Pancreas (tissue), 10 donors: ENCODE measurements at places on chromosomes 7 and 10.

DNA sequence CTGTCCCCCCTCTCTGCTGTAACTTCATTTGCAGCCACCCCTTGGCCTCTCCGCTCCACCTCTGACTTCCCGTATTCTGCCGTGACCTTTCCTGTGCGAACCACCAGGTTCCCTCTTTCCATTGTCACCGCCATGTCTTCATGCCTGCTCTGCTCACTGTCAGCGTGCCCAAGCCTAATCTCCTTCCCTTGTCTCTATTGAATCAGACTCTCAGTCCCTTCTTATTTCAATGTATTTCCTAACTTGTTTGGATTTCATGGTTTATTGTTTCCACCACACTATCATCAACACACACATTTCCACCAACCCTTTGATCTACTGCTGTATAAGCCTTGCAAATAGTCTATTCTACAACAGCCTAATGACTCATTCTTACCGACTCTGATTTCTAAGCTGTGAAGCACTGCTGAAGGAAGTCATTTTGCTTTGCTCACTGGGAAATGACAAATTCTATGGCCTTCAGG is 30.0 kb upstream of the INHBA start:
- no peak for DNase-seq

DNA sequence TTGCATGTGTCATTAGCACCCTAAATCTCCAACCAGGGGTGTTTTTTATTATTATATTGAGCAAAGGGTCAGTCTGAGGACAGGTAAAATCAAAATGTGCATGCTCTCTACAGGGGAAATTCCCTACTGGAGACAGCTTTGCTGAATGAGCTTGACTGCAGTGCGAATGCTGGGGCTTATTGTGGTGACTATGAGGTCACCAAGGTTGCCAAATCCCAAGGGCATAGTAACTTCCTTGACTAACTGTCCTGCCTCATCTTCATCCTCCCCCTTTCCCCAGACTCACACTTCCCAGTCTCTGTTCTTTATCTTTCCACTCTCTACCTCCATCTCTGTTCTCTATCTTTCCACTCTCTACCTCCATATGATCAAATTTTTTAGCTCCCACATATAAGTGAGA is 22.9 kb upstream of the AOC1 start:
- no peak for DNase-seq

DNA sequence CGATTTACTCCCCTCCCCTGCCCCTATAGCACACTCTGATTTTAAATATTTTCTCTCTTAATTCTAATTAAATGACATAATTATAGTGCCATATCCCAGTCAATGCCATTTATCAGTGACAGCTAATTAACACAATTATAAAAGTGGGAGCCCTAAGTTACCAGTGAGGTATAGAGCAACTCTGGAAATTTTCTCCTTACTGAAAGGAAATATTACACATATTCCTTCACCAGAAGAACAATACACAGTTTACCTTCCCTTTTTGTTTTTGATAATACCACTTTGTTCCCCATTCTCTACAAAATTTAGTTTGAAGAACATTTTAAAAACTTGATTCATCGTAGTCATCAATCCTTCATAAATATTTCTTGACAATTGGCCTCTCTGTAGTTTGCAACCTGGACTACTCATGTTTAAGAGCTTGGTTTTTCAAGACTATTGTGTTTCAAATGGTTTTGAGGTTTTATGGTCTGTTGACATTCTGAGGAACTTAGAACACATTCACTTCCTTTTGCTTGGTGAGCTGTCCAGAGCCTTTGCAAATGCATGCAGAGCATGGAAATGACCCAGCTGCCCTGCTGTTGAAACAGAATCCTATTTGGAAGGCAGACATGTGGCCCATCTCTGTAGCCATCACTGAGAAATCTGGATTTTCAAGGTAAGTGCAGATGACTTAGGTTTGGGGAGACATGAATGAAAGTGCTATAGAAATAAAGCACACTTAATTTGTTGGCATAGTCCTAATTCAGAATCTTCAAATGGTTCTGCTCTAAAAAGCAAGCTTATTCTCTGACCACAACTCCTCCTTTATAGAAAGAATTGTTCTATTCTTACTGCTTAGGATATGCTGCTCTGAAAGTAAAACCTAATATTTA is at the start of gene GPR141:
Gene GPR141, plus strand, starts transcription at position 521 of the 875 bp plus-strand sequence. CDS start 56,628 bp downstream, outside the sequence.
- peak; percentile 29 for DNase-seq

GRCh38 chr10:103910442-103911012 is 7.5 kb downstream of the STN1 start:
- no peak for DNase-seq

DNA sequence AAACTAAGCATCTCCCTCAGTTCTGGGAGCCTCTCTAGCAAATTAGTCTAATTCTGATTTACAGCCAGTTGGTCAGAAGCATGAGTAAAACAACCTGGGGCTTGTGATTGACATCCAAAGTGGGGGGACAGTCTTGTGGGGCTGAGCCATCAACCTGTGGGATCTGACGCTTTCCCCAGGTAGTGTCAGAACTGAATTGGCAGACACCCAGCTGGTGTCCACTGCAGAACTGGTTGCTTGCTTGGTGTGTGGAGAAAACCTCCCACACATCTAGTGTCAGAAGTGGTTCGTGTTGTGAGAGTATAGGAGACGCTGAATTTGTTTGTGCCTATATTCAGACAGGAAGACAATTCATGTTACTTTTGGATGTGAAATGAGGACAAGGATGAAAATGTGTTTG is 92.2 kb upstream of the PDCD4 start:
- DNase-seq, result no peak

- DNase-seq, result no peak
These were observed 94.3 kb upstream of the IL6 start for GRCh38 chr7:22632674-22633073.

GRCh38 chr7:78720066-78720465 is 733.4 kb downstream of the MAGI2 start:
- DNase-seq, result no peak

GRCh38 chr7:22823142-22823497 is 471 bp upstream of the TOMM7 start:
- no peak for DNase-seq

GRCh38 chr10:62811159-62811875 is 4.8 kb downstream of the EGR2 start:
- no peak for DNase-seq

GRCh38 chr7:88147341-88147740 is 72.5 kb downstream of the SRI start:
- no peak for DNase-seq

GRCh38 chr10:98351831-98352402 is 63.1 kb downstream of the PYROXD2 start:
- no peak for DNase-seq

- no peak for DNase-seq
These were observed 259.3 kb downstream of the SNX13 start for GRCh38 chr7:17680943-17681351.

DNA sequence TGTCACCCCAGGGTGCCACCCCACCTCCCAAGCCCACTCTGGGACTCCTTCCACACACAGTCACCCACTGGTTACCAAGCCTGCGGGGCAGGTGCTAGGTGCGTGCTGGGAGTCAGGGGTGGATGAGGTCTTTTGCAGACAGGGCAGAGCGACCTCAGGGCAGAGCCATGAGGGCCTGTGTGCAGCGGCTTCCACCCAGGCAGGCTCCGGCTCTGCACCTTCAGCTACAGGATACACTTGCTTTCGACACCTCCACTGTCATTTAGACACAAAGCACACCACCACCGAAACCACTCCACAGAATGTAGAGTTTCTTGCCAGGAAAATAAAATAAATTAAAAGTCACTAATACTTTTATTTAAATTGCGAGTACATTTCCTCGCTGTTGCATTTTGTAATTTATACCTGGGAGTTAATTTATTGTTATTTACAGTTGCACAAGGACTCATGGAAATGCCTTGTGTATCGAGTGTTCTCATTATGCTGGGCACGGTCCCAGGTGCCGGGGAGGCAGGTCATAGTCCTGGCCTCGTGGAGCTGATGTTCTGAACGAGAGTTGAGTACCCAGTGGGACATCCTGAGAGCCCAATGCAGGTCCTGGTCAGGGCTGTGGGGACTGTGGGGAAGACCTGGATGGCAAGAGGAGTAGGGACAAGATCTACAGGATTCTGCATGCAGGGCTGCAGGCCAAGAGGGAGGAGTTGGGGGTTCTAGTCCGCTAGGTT is 127.8 kb downstream of the CUX1 start:
- DNase-seq, result no peak

GRCh38 chr7:49001610-49002033 is 77.3 kb downstream of the CDC14C start:
- no peak for DNase-seq

GRCh38 chr7:45390731-45391130 is 183.4 kb upstream of the ADCY1 start:
- DNase-seq, result no peak

DNA sequence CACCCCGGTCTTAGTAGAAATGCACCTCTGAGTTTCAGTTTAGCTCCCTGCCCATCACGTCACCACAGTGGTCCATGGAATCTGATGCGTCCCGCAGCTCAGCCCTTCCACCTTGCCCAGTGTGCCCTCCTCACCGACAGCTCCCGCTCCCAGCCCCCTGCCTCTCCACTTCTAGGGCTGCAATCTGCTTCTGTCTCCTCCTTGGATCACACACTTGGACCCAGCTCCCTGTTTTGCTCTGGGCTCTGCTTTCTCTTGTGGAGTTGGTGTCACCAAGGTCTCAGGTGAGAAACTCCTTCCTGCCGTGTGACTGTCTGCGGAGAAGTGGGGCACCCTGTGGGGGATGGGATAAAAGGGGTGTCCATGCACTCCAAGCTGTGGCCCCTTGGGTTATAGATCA is 37.9 kb downstream of the GPR26 start:
- DNase-seq, result no peak

DNA sequence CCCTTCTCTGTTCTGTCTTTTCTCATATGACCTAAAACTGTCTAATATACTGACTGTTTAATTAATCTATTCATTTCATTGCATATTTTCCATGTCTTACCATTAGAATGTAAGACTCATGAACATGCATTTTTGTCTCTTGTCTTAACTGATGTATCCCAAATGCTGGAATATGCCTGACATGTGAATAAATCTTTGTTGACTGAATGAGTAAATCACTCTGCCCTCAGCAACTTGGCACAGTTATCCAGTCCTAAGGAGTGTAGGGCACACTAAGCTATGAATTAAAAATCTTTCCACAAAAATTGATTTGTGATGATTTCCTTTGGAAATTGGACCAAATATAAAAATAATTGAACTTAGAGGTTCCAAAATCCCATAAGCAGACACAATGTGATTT is 111.3 kb downstream of the ETV1 start:
- no peak for DNase-seq

DNA sequence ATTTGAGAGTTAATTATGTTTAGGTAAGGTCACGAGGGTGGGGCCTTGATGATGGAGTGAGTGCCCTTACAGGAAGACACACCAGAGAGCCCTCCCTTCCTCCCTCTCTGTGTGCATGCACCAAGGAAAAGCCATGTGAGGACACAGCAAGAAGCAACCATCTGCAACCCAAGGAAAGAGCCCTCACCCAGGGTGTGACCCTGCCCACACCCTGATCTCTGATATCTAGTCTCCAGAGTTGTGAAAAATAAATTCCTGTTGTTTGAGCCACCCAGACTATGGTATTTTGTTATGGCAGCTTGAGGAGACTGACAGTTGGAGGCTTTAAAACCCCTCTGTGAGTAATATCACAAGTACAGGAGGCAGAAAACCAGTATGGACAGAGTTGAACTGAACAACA is 15.0 kb upstream of the MCM10 start:
- DNase-seq, result no peak

DNA sequence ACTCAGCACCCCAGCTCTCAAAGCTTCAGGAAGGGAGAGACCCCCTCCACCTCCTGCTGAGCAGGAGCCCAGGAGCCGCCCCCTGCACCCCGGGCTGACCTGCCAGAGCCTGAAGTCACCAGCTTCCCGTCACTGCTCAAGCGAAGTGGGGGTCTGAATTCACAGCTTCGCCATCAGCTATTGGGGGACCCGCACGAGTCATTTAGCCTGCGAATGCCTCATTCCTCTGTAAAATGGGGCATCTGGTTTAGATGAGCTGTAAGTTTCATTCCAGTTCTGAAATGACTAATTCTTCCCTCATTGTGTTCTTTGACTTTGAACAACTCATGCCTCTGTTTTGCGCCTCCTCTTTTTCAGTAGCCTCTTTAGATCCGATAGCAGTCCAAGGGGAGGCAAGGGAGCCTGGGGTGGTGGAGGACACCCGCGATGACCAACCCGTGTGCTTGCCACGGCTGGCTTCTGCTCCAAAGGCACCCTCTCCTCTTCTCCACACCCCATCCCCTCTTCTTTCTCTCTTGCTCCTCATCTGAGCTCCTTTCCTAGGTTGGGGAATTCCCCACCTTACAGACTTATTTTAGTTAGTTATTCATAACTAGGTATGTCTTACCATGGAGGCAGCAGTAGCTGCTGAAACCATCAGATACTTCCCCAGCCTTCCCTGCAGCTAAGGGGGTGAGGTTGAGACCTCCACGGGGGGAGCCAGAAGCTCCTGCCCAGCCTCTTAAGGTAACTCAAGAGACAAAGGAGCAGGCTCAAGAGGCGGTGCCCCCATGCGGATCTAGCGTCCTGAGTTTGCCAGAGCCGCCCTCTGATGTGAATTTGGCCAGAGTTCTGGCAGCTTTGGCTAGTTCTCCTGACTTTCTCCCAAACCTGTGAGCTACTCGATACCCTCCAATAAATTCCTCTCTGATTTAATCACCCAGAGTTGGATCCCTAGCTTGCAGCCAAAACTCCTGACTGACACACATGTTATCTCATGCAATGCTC is 47.7 kb downstream of the RBM17 start:
- no peak for DNase-seq

- no peak for DNase-seq
These were observed 125.4 kb downstream of the AUTS2 start for GRCh38 chr7:69723663-69724062.
